ENCODE measurements at places on chromosomes 13 and 19.

DNA sequence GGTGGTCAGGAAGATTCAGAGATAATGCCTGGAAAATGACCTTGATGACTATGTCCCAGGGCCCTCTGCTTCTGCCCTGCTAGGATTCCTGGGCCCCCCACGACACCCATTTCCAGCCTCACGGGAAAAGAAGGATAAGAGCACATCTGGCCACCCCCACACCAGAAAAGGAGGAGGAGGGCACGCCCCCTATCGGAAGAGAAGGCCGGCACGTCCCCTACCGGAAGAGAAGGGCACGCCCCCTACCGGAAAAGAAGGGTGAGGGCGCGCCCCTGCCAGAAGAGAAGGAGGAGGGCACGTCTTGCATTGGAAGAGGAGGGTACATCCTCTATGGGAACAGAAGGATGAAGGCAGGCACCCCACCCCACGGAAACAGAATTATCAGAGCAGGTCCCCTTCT lies 84.3 kb downstream of the IER2 start:
- no peak for DNase-seq

- DNase-seq, result peak; percentile 30
Observed at GRCh38 chr19:51687791-51688670, 5.1 kb upstream of the SPACA6 start.

GRCh38 chr13:102452836-102453235 lies 51.0 kb upstream of the FGF14 start:
- DNase-seq, result no peak

DNA sequence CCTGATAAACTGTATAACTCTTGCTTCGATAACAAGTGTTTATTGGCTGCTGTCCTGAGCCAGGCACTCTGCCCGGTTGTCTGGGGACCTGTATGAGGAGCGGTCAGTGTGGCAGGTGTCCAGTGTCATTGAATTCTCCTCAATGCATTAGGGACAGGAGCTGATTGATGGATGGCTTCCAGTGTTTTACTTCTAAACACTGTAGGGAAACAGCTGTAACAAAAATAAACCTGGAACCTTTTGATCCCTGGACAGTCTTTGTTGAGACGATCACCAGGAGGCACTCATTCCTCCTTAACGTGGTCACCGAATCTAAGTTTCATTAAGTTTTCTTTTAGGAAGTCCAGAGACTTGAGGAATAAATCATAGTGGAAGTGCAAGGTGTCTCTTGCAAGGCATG lies 17.9 kb downstream of the UBAC2 start:
- DNase-seq, result peak; percentile 30
